Mesenteric fat pad (tissue), 1 donor: ENCODE measurements at places on chromosomes 1 and 21. TPM values are rescaled to one million over a fixed set of nuclear protein-coding genes. Genes with fewer than 3 reads are reported as not detected.

DNA sequence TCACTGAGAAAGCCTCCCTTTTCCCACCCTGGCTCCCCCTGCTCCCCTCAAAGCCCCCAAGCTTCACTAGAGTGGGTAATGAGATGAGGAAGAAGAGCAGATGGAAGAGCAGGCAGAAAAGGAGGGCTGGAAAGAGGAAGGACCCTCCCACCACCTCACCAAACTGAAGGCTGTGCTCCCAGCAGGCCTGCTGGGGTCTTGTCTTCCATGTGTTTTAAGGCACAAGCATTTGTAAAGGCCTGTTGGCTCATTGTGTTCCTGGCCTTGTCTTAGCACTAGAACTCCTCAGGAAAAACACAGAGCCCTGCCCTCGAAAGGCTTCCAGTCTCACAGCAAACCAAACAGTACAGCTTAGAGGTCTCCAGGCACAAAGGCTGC, 51.5 kb downstream of the TOMM20 start:
- no peak for DNase-seq

GRCh38 chr21:33655588-33656221, 13.4 kb downstream of the ITSN1 start:
- DNase-seq = no peak

DNA sequence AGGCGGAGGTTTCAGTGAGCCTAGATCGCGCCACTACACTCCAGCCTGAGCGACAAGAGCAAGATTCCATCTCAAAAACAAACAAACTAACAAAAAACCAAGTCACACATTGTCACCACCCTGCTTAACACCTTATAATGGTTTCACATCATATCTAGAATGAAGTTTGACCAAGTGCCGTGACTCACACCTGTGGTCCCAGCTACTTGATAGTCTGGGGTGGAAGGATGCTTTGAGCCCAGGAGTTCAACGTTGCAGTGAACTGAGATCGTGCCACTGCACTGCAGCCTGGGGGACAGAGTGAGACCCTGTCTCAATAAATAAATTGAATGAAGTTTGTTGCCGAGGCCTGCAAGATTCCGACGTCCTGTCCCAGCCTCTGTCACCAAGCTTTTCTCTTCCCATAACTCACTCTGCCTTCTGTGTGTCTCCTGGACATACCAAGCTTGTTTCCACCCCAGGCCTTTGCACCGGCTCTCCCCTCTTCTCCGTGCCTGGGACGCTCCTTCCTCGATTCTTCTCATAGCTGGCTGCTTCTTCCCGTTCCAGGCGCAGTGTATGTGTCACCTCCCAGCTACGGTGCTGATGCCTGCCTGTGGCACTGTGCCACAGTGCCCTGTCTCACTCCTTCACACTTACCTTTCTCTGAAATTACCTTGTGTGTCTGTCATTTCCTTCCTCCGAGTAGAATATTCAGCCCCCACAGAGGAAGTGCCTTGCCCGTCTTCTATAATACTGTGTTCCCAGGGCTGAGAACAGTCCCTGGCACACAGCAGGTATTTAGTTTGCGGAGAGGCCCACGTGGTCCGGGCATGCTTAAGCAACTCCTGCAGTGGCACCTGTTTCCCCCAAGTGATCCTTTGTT, 3.8 kb upstream of the SELENON start:
- DNase-seq = no peak

DNA sequence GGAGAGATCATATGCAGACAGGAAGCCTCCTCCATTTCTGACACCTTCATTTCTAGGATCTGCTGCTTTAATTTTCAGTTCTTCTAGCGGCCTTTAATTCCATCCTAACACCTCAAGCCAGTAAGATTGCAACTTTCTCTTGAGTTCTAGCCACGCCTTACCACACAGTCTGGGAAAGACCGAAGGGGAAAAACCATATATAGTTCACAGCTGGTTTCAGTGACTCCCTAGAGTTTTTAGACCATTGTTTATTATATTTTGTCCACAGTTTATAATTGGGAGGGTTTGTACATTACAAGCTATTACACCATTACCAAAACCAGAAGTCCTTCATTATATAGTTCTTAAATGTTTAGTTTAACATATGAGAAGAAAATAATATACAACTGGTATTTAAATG, 37.5 kb downstream of the DPH5 start:
- DNase-seq = no peak

GRCh38 chr21:15679630-15680029, 50.2 kb upstream of the USP25 start:
- no peak for DNase-seq

GRCh38 chr1:86069757-86070145, 86.8 kb downstream of the COL24A1 start:
- no peak for DNase-seq

- DNase-seq = no peak
Observed at GRCh38 chr1:200464784-200465400, 55.1 kb upstream of the ZNF281 start.

GRCh38 chr1:206678490-206678889, 6.2 kb upstream of the MAPKAPK2 start:
- DNase-seq = no peak

- DNase-seq = no peak
Observed at GRCh38 chr1:102772831-102773230, 335.5 kb downstream of the COL11A1 start.

GRCh38 chr1:82934074-82934473, 1064.9 kb downstream of the TTLL7 start:
- no peak for DNase-seq

DNA sequence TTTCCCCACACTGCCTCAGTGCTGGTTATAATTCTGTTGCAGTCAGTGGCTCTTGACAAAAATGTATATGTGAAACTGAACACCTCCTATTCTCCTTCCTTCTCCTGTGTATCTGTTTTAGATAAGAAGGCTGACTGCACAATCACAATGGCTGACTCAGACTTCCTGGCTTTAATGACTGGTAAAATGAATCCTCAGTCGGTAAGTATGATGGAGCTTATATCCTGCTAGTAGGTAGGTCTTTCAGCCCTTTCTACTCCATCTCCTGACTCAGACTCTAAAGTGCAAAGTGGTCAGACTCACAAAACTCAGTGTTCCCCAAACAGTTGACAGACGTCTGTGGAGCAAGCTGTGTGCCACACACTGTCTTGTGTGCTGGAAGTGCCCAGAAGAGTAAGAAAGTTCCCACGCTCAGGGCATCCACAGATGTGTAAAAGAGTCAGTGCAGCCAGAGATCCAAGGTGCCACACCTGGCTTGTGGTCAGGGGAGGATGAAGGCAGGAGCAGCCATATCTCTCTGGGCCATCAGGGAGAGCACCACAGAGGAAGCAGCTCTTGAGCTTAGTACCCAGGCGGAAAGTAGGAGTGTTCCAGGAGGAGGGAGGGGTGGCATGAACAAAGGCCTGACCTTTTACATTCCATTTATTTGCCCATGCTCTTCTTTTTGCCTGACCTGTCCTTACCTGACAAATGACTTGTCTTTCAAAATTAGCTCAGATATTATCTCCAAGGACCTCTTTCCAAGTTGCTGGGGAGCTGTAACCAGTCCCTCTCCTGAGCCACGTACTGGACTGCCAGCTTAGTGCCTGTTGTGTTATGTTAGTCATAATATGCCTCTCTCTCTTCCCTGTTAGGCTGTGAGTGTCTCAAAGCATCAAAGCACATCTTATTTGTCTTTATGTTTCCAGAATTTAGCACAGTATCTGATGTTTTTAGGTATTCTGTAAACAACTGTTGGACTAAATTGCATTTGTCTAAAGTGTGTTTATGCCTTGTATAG, 14.0 kb upstream of the PODN start:
- no peak for DNase-seq

- DNase-seq = no peak
Observed at GRCh38 chr1:225710804-225711203, 57.9 kb upstream of the ENAH start.

GRCh38 chr1:47875036-47875435, 122.1 kb downstream of the TRABD2B start:
- DNase-seq = no peak

GRCh38 chr1:67748630-67749029, 63.6 kb downstream of the GADD45A start:
- DNase-seq = no peak

- no peak for DNase-seq
Observed at GRCh38 chr1:117136749-117137148, 15.2 kb upstream of the TRIM45 start.

DNA sequence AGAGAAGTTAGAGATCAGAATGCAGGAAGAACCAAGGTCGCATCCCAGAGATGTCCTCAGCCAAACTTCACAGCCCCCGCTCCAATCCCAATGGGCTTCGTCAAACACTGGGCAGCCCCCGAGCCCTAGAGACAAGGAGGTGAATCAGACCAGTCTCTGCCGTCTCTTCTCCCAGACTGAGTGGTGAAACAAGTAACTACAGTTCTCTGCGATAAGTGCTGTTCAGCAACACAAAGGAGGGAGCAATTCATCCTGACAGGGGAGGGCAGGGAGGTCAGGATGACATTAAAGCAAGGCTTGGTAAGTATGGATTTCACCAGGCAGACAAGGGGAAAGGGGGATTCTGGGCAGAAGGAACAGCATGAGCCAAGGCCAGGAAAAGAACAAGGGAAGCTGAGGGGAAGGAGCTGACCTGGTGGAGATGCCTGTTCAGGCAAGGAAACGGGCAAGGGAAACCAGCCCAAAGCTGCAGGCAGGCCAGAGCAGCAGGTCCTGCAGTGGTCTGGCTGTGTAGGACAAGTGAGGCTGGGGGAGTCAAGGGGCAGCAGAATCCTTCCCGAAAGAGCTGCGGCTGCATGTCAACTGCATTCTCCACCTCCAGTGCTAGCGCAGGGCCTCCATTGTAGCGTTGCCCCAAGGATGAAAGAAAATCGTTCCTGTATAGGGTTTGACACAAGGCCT, 13.6 kb upstream of the ERI3 start:
- no peak for DNase-seq

DNA sequence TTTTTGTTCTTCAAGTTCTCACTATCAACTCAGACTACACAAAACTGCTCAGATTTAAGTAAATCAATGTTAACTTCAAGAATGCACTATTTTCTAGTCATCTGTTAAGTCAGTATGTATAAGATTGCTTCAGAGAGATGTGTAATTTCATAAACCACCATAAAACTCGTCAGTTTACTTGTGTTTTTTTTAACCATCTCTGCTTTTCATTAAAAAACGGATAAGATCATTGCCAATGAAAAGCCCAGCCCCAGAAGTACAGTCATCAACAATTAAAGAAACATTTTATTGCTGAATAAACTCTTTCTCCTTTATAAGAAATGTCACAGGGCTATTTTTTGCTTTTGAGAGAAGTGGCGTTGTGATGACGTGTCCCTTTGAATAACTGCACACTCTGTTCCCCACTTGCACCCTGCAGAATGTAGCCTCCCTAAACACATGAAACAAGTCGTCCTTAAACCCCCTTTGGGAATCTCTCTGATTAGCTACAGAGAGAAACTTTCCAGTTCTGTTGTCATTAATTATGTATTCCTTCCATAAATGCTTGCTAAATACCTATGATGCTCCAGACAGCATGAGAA, 202.7 kb upstream of the FOXD3 start:
- DNase-seq = no peak

GRCh38 chr1:151953409-151954094, 40.1 kb downstream of the S100A10 start:
- DNase-seq = no peak

Gene ZYG11A
- total RNA-seq = 0.06 TPM

Gene JUN
- 298 TPM for total RNA-seq

Gene CLCA1
- 0.29 TPM for total RNA-seq

Gene KIF26B
- total RNA-seq = 0.32 TPM

Gene CRYAA
- not detected for total RNA-seq

Gene RXRG
- 1.4 TPM for total RNA-seq

Gene ANKRD45
- total RNA-seq = 0.29 TPM
